ENCODE measurements at places on chromosomes 1 and 21. TPM values are rescaled to one million over a fixed set of nuclear protein-coding genes. Genes with fewer than 3 reads are reported as not detected.

- DNase-seq, result no peak
Measured at GRCh38 chr1:32962248-32962896, 2.2 kb downstream of the RNF19B start.

DNA sequence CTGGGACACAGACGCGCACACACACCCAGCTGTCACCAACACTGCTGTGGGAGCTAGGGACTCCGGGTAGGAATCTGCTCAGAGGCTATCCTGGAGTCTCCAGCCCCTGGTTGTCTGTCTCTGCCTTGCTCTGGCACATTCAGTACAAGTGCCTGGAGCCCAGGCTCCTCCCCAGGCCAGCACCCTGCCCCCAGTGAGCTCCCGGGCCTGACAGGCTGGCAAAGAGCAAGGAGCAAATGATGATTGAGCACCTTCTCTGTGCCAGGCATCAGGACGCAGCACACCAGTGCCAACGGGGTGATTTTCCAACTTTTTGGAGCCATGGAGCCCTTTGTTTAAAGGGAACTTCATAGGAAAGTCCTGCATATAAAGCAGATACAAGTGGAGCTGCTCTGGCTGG is 6.5 kb downstream of the CNTN2 start:
- no peak for DNase-seq

GRCh38 chr1:37741130-37741529 is 23.8 kb downstream of the EPHA10 start:
- DNase-seq, result peak; percentile 94

Gene ASTN1
- total RNA-seq, result 0.33 TPM

Gene RXFP4
- not detected for total RNA-seq

Data from mammary epithelial cell (primary cell).